ENCODE measurements at places on chromosomes 12 and 14. TPM values are rescaled to one million over a fixed set of nuclear protein-coding genes. Genes with fewer than 3 reads are reported as not detected.

TAS2R20 gene
- 26.0 TPM for total RNA-seq

RNASE2 gene
- not detected for total RNA-seq

ARG2 gene
- 40.7 TPM for total RNA-seq

GPR84 gene
- total RNA-seq = not detected

JPH4 gene
- 50.1 TPM for total RNA-seq

CCDC38 gene
- not detected for total RNA-seq

DERA gene
- 12.8 TPM for total RNA-seq

SYNE3 gene
- total RNA-seq = 2.2 TPM

EPYC gene
- not detected for total RNA-seq

TGM1 gene
- total RNA-seq = 4.4 TPM

CIROP gene
- total RNA-seq = not detected

RNF212B gene
- not detected for total RNA-seq

BEGAIN gene
- 23.5 TPM for total RNA-seq

GNS gene
- 41.3 TPM for total RNA-seq

CLEC1A gene
- total RNA-seq = 0.63 TPM

TNFRSF1A gene
- total RNA-seq = 8.5 TPM

AHSA1 gene
- total RNA-seq = 84.2 TPM

SRGAP1 gene
- total RNA-seq = 99.2 TPM

VDR gene
- total RNA-seq = not detected

RD3L gene
- not detected for total RNA-seq

GPR137C gene
- 33.2 TPM for total RNA-seq

ACSM4 gene
- total RNA-seq = not detected

DEGS2 gene
- 0.31 TPM for total RNA-seq

AKAP3 gene
- 2.5 TPM for total RNA-seq

PTGES3 gene
- 83.9 TPM for total RNA-seq

SDR9C7 gene
- 0.31 TPM for total RNA-seq

PIK3C2G gene
- total RNA-seq = 0.31 TPM

NKX2-1 gene
- 1.6 TPM for total RNA-seq

BBS10 gene
- total RNA-seq = 26.0 TPM

PTPRQ gene
- total RNA-seq = 1.6 TPM

CLEC1B gene
- total RNA-seq = not detected

MIP gene
- total RNA-seq = not detected
